ENCODE measurements at places on chromosomes 5 and 9.

- DNase-seq: no peak
Measured at GRCh38 chr9:18928711-18929110, 104.3 kb downstream of the SAXO1 start.

- no peak for DNase-seq
Measured at GRCh38 chr5:138981586-138981985, 106.5 kb upstream of the LRRTM2 start.

- DNase-seq: peak; percentile 67
Measured at GRCh38 chr5:69414885-69415583, at the start of gene MARVELD2. MARVELD2 (plus strand) TSS chr5:69415116; CDS start chr5:69419386, 4,270 bp downstream.

DNA sequence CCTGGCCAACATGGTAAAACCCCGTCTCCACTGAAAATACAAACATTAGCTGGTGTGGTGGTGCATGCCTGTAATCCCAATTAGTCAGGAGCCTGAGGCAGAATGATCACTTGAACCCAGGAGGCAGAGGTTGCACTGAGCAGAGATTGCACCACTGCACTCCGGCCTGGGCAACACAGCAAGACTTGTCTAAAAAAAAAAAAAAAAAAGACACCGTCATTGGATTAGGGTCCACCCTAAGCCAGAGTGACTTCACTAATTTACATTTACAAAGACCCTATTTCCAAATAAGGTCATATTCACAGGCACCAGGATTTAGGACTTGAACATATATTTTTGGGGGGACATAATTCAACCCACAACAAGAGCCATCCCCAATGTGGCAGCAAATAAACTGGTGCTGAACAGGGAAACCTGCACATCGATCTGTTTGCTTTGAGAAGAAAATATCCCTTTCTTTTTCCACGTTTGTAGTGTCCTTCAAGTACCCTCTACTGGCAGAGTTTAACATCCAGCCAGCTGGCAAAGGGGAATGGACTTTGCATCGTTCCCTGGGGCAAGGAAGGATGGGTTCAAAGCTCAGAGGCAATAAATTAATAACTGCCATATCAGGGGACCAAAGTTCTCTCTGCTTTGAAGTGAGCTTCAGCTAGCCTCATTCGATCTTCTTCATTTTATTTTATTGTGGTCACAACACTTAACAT, 3.7 kb upstream of the DNAJC25 start:
- no peak for DNase-seq
